ENCODE measurements at places on chromosomes 13 and 19.

GRCh38 chr13:99308471-99309087 is 1.4 kb upstream of the GPR183 start:
- no peak for DNase-seq

DNA sequence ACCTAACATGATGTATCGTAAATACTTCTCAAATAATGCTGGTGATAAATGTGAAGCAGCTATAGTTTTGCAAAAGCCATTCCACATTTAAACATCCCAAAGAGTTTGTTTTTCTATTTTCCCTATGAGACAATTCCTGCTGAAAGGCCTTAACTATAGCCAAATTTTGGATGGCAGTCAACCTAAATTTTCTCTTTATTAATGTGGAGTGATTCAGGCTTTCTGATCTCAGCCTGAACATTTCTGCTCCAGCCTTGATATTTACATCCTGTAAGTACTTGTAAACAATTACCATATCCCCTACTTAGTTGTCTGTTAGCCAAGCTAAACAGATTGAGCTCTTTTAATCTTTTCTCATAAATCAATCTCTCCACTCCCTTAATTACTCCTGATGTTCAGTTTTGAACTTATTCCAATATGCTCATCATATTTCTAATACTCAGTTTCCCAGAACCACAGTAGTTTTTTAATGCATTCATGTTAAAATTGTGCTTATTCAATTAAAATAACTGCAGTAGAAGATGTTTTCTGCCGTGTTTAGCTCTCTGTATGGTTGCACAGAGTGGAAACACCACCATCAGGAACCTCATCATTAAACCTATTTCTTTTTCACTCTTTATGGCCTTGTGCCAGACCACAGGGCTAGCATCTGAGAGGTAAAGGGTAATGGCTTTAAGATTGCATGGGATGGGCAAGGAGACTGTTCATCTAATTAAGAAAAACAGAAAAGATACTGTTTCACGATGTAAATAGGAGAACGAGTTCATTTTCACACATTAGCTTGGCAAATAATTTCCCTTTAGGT is 1235.2 kb upstream of the SLC10A2 start:
- DNase-seq, result no peak

DNA sequence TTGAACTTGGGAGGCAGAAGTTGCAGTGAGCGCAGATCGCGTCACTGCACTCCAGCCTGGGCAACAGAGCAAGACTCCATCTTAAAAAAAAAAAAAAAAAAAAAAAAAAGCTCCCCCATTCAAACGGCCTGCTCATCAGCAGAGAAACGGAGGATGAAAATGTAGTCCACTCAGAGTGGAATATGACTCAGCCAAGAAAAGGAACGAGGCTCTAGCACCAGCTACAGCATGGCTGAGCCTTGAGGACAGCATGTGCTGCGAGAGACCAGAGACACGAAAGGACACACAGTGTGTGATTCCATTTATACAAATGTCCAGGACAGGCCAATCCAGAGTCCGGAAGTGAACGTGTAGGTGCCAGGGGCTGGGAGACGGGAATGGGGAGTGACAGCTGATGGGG is 18.1 kb upstream of the MIER2 start:
- DNase-seq, result no peak

DNA sequence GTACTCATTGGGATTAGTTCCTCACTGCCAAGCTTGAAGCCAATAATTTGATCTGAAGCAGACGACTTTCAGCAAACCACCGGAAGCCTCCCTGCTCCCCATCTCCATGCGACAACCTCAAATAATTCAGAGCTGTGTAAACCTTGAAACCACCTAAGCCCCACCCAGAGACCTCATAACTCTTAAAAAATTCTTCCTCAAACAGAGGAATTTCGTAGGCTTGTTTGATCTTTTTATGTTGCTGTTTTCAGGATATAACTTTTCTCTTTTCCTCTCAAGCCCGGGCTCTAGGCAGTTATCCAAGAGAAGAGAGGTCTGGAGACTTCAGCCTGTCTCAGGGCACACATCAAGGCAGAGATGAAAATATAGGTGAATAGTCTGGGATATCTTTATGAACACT is 311.6 kb downstream of the KCNRG start:
- DNase-seq, result no peak

- DNase-seq, result peak; percentile 71
Observed at GRCh38 chr13:112587212-112587763, 665 bp downstream of the TUBGCP3 start.

DNA sequence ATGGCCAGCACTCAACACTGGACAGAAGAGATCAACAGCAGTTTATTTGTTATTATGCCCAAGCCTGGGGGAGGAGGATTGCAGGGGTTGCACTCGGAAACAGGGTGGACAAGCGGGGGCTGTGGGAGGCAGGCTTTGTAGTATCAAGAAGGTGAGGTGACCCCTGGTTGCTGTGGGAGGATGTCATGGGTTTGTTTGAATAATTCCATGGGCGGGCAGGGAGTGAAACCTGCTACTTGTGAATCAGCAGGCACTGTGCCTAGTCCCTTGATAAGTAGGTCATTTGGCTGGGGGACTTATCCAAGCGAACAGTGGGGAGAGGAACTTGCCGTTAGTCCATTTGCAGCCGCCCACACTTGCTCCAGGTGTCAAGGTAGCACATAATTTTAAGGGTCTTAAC is 84.4 kb upstream of the KCTD15 start:
- DNase-seq, result no peak

DNA sequence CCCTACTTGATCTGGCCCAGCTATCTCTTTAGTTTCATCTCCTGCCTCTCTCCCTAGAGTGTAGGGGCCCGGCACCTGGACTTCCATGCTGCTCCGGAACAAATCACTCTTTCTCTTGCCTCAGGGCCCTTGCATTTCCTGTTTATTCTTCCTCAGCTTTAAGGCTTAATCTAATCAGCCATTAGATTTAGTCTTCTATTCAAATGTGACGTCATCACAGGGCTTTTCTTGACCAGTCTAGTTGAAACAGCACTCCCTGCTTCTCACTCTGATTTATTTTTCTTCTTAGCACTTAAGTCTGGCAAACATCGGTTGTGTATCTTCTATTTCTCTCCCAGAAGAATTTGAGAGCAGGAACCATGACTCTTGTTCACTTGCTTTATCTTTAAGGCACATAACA is 564.1 kb downstream of the EFNB2 start:
- DNase-seq, result no peak

GRCh38 chr13:104460554-104460953 is 1394.3 kb upstream of the SLC10A2 start:
- no peak for DNase-seq

DNA sequence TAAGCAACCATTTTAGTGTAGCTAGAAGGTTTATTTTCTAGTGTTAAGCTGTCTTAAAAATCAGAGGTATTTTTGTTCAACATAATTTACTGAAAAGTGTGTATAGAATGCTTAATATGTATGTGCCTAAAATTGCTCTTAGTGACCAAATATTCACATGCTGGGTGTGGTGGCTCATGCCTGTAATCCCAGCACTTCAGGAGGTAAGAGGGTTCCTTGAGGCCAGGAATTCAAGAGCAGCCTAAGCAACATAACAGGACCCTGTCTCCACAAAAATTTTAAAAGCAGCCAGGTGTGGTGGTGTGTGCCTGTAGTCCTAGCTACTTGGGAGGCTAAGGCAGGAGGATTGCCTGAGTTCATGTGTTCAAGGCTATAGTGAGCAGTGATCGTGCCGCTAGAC is 120.9 kb upstream of the FRY start:
- no peak for DNase-seq

DNA sequence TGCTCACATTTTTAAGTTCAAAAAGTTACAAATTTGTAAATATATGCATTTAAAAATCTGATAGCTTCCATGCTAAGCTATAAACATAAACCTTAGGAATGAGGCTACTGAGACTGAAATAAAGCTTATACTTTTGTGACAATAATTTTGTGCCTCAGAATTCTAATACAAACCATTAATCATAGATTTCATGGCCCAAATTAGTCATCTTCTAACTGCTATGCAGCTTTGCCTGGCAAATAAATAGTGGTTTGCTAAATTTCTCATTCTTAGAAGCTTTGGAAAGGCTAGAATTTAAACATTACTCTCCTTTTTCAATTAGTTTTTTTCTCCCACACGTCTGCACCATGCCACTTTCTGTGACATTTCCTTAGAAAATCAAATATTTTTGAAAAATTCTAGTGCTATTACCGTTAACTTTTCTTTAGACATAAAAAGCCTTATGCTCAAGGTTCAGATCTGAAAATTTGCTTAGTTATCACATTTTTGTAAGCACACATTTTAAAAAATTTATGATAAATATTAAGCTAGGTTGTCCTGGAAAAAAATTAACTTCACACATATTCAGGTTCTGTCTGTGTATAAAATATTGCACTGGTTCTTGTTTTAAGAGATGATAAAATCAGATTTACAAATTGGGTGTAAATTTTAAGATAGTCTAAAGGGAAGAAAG is 46.9 kb downstream of the FNDC3A start:
- DNase-seq, result no peak

GRCh38 chr13:95540888-95541287 is 11.6 kb upstream of the CLDN10 start:
- DNase-seq, result no peak

DNA sequence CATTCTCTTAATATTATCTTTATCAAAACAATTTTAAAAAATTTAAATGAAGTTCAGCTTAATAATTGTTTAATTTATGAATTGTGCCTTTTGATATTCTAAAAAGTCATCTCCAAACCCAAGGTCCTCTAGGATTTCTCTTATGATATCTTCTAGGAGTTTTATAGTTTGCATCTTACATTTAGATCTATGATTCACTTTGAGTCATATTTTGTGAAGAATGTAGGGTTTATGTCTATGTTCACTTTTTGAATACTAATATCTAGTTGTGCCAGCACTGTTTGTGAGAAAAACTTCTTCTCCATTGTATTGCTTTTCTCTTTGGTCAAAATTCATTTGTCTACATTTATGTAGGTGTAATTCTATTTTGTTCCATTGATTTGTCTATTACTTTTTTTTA is 1068.4 kb upstream of the SPRY2 start:
- no peak for DNase-seq

GRCh38 chr19:33750587-33751435 is 45.9 kb upstream of the KCTD15 start:
- no peak for DNase-seq

DNA sequence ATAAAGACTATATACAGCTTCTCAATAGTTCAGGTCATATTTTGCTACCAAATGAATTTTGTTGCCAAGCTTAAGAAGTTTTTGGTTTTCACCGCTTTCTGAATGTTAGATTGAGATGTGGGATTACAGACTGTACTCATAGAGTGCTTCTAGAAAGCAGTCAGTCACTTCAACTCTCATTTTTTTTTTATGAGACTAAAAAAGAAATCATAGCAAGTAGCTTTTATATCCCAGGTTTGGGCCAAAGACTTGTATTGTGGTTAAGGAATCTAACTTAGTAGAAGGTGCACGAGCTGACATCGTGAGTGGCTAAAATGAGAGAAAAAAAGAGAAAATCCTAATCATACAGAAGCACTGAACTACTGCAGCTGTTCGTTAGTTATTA is 2.2 kb upstream of the USPL1 start:
- DNase-seq, result no peak

DNA sequence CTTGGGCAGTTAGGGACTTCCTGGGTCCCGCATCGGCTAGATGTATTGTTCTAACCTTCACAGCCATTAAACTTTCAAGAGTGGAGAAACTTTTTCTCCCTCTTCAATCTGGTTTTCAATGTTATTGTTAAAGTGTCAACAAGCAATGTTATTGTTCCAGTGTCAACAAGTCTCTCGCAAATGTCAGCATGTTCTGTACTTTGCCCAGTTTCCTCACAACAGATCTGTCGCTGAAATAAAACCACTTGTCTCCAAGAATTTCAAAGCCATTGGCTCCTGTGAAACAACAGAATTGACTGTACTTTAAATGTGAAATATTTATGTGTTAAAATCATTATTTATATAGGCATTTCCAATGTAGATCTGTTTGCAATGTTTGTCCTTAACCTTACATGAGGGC is 138.0 kb downstream of the ITGBL1 start:
- no peak for DNase-seq

GRCh38 chr13:45104261-45104660 is 16.0 kb upstream of the GTF2F2 start:
- DNase-seq, result no peak

- DNase-seq, result no peak
Observed at GRCh38 chr19:42658076-42658475, 63.4 kb upstream of the CEACAM8 start.

DNA sequence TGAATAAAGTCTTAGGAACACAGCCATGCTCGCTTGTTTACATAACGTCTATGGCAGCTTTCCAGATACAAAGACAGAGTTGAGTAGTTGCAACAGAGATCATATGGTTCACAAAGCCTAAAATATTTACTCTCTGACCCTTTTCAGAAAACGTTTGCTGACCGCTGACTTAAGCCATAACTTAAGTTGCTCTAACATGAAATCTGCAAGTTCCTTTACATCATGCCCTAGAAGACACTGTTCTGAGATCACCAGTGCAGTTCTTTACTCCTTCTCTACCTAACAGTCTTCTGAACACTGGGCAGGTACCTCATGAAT is 166.4 kb downstream of the DCLK1 start:
- DNase-seq, result no peak

GRCh38 chr13:76693086-76693485 is 193.1 kb downstream of the KCTD12 start:
- no peak for DNase-seq

DNA sequence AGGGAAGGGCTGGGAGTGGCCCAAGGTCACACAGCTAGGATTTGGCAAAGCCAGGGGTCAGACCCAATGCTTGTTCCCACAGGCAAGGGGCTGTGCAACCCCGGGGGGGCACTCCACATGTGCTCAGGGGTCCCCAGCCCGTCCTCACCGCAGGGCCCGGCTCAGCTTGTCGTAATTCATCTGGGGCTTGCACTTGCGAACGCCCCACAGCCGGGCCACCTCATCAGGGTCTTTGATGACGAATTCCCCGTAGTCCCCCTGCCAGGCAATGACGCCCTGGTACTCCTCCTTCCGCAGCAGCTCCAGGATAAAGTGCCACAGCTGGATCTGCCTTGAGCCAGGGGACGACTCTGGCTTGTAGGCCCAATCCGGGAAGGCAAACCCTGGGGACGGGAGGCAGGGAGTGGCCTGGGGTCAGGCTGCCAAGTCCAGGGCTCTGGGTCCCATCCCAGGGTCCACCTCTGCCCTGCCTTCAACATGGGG is 4.7 kb downstream of the ERF start:
- DNase-seq, result no peak

GRCh38 chr19:30670011-30670329 is 297.8 kb downstream of the ZNF536 start:
- DNase-seq, result no peak

GRCh38 chr19:18860725-18861124 is 29.0 kb downstream of the UPF1 start:
- no peak for DNase-seq

DNA sequence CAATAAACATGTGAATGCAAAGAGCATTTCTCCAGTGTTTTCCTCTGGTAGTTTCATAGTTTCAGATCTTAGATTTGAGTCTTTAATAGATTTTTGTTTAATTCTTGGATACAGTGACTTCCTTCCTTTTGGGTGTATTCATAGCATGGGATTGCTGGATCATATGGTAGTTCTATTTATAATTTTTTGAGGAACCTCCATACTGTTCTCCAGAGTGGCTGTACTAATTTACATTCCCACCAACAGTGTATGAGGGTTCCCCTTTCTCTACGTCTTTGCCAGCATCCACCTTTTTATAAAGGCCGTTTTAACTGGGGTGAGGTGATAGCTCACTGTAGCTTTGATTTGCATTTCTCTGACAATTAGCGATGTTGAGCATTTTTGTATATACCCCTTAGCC is 9.3 kb upstream of the CALM3 start:
- no peak for DNase-seq
